ENCODE measurements at places on chromosomes 6 and 20.

DNA sequence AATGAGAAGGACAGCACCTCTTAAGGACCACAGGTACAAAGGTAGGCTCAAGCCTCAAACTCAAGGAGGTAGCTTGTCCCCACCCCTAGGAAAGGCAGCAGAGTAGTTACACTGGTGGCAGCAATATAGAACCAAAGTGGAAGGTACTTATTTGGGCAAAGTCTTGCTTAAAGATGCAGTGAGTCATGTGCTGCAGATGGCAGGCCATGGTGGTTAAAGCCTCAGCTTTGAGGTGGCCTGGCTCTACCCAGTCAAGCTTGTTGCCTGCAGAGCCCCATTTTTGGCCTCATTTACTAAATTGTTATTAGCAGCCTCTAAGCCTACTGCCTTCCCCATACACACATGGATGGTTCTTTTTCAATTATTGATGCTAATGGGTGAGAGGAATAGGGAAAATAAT, 146.0 kb downstream of the ELOVL4 start:
- DNase-seq: no peak

DNA sequence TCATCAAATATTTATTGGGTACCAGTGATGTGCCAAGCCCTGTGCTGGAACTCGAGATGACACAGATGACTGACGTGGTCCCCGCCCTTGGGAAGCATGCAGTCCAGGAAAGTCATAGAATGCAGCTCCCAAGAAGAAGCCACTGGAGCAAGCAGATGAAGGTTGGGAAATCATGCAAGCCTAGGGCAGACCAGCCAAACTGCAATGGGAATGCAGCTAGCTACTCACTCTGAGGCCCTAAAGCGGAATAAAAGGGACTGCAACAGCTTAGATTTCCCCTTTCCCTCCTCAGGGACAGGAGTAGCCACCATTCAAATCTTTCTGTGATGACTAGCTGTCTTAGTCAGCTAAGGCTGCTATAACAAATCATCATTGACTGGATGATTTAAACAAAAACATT, 152.2 kb downstream of the MAFB start:
- no peak for DNase-seq

- no peak for DNase-seq
Measured at GRCh38 chr6:158499601-158500000, 60.3 kb upstream of the TMEM181 start.

DNA sequence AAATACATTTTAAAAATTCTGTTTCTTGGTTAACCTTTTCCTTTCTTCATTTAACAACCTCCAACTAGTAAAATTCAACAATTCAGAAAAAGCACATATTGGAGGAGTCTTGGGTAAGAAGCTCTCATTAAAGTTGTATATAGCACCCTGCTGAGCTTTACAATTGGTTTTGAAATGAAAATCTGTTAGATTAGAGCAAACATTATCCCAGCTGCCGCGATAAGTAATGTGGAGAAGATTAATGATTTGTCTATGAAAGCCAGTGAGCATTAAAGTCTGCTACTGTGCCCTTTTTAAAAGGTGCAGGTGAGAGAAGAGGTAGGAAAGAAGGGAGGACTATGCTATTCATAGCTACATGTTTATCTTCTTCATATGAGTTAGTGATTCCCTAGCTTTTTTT, 201.5 kb downstream of the ZFAND3 start:
- no peak for DNase-seq

DNA sequence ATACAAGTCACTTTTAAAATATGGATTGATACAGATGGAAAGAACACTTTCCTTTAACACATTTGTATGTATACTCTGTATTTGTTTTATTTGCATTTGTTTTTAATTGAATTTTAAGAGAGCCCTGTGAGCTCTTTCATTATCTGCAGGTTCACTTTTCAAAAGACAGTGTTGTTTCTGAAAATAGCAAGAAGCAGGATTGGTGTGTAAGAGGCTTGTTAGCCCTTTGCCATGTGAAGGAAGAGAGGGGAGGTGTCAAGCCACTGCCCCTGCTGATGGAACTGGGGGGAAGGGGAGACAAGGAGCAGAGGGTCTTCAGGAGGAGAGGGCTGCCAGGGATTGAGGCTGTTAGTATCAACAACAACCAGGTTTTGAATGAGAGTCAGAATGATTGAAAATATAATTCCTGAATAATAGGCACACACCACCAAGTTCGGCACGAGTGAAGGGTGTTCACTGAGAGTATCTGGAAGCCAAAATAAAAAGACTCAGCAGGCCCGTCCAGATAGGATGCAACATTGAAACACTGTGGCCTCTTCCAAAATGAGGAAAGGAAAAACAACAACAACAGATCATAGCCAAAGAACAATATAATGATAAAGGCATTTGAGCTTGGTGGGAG, 12.6 kb upstream of the PBOV1 start:
- DNase-seq: no peak

DNA sequence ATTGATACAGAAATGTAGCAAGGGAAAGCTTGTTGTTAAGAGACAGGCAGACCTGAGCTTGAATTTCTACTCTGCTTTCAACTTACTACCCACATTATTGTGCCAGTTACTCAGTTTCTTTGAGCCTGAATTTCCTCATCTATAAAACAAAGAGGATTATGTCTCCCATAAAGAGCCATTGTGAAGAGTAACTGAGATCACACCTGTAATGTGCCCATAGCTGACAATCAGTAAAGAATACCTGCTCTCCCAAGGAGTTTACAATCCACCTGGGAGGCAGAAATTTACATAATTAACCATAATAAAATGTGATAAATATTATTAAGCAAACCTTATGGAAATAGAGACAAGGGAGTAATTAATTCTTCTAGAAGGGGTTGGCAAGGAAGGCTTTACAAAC, 204.9 kb downstream of the EPM2A start:
- no peak for DNase-seq
